GM23338 (cell line): ENCODE measurements at places on chromosomes 13 and 19. TPM values are rescaled to one million over a fixed set of nuclear protein-coding genes. Genes with fewer than 3 reads are reported as not detected.
A peak's percentile ranks its signal among the peaks of the same experiment; 100 is the strongest.

DNA sequence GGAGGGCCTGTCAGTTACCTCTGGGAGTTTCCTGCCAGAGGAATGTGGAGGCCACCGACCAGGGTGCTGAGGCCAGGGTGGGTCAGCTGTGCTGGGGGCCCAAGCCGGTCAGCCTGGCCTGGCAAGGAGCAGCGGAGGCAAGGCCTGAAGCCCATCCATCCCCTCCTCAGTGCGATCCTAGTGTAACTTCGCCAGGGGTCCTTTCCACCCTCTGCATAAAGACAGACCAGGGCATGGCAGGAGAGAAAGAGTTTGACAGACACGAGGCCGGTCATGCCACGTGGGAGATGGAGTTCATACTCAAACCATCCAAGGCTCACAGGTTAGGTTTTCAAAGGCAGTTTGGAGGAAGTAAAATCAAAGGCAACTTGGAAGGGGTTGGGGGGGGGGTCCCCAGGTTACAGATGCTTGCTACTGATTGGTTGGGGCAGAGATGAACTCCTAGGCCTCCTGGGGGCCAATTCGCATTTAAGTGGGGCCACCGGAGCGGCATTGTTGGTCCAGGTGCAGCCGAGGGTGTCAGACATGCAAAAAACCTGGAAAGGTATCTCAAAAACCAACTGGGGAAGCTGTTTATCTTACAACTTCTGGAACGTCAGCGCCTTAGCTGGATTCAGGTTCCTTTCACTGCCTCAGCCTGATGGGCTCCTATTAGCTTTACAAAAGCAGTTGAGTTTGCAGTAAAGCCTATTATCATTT, 36.8 kb upstream of the DPRX start:
- H3K27me3 ChIP-seq: no peaks in the 10 kb centered on the region
- H3K4me1 ChIP-seq: peaks cover 20% of the 10 kb centered on the region
- peak; percentile 96 for DNase-seq
- H3K27ac ChIP-seq: peak overlapping the region; percentile 99
- no peaks in the 10 kb centered on the region for H3K36me3 ChIP-seq

DNA sequence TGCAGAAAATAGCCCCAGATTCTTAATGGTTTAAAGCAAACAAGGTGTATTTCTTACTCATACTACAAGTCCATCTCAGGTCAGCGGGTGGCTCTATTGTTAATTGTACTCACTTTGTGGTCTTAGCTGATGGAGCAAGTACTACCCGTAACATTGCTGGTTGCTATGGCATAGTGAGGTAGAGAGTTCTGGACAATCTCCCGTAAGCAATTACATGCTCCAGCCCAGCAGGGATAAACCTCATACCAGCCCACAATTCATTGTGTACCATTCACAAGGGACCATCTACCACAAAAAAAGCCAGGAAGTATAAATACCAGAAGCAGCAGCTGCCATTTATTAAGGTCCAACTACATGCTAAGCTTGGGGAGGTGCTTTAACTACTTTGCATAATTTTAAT, 167.1 kb downstream of the PCDH9 start:
- H3K4me1 ChIP-seq: no peaks in the 10 kb centered on the region
- H3K36me3 ChIP-seq: no peaks in the 10 kb centered on the region
- H3K4me3 ChIP-seq: no peak overlapping the region
- no peaks in the 10 kb centered on the region for H3K27me3 ChIP-seq

DNA sequence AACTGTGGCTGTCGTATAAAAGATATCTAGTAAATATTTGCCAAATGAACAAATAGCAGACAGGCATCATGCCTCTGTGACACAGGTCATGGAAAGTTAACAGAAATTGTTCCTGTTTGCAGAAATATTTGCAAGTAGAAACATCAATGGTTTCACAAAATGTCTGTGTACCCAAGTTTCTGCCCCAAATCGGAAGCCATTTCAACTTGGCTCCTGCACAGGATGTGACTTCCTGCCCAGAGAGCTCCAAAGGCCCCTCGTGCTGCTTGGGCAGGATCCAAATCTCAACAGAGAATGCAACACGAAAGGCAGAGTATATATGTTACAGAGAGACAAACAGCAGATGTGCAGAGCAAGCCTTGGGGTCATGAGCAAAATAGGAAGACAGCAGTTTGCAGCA, 95.5 kb upstream of the SERP2 start:
- H3K27me3 ChIP-seq: no peaks in the 10 kb centered on the region
- H3K27ac ChIP-seq: no peak overlapping the region
- no peaks in the 10 kb centered on the region; the same call in 1 of the 2 replicates for H3K4me1 ChIP-seq
- DNase-seq: no peak
- no peaks in the 10 kb centered on the region for H3K36me3 ChIP-seq

- DNase-seq: no peak
- H3K27ac ChIP-seq: no peak overlapping the region
- H3K27me3 ChIP-seq: no peaks in the 10 kb centered on the region
- no peak overlapping the region for H3K4me3 ChIP-seq
- H3K4me1 ChIP-seq: no peaks in the 10 kb centered on the region
Measured at GRCh38 chr19:6292006-6292405, 12.2 kb upstream of the MLLT1 start.

The TMPRSS9 gene
- 0.16 and 0.28 TPM in 2 replicates for total RNA-seq

The KLK13 gene
- 1.1 and 5.7 TPM in 2 replicates for total RNA-seq

The CBARP gene
- 10.8 and 14.1 TPM in 2 replicates for total RNA-seq

DNA sequence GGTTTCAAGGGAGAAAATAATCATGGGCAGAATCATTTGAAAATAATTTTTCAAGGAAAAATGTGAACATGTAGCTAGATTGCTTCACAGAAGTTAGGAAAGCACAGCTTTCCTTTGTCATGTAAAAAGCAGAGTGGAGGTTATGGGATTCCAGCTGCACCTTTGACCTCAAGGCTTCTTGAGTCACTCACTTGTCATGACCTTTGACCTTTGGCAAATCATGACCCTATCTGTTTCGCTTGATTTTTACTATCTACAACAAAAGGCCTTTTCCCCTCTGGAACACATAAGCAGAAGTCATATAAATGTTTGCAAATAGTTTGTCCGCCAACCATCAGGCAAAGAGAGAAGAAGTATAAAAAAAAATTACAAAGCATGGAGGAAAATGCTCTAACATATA, 210.7 kb upstream of the MIR17HG start:
- H3K36me3 ChIP-seq: no peaks in the 10 kb centered on the region
- H3K4me1 ChIP-seq: peaks cover 45% of the 10 kb centered on the region
- no peak overlapping the region for H3K27ac ChIP-seq
- H3K4me3 ChIP-seq: no peak overlapping the region
- H3K27me3 ChIP-seq: no peaks in the 10 kb centered on the region
